Stimulated activated naive B cell treated with anti-CD40 and anti-IgM and Interleukin-4, amounts not matched to agents 10 μg/mL and 1 μg/mL and 100 μg/mL, for 72 hours (primary cell): ENCODE measurements at places on chromosomes 4 and X.
A peak's percentile ranks its signal among the peaks of the same experiment; 100 is the strongest.

- peak; percentile 4 for DNase-seq
These were observed at the start of gene SCML2 for GRCh38 chrX:18354369-18355223. Gene SCML2 (minus strand): TSS chrX:18354688. CDS start chrX:18334071, 20,617 bp downstream.

DNA sequence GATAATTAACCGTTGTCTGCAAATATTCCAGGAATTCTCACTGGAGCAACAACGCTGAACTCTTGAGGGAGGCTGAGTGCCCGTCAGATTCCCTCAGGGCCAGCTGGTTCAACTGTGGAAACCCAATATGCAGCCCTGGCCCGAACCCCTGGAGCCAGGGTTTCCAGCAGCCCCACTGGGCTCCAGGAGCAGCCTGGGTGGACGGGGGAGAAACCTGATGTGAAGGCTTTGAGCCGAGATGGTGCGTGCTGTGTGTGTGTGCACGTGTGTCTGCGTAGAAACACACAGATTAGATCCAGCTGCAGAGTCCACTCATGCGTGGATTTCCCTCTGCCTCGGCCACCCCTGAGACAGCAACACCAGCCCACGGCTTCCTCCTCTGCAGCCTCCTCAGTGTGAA is 19.4 kb upstream of the SLC25A6 start:
- DNase-seq, result no peak

DNA sequence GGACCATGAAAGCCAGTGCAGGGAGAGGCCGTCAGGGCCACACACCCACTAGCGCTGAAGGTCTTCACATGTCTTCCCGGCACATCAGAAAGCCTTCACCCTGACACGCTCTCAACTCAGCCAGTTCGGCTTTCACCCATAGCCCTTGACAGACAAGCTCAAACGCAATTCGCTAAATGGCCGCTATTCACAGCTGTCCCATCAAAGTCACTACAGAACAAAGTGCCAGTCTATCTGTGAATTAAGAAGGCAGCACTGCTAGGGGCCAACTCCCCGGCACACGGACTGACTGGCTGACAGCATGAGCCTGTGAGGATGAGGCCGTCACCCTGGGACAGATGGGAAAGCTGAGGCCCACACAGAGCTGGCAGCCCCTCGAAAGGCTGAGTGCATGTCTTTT is 45.7 kb downstream of the ACOX3 start:
- no peak for DNase-seq

DNA sequence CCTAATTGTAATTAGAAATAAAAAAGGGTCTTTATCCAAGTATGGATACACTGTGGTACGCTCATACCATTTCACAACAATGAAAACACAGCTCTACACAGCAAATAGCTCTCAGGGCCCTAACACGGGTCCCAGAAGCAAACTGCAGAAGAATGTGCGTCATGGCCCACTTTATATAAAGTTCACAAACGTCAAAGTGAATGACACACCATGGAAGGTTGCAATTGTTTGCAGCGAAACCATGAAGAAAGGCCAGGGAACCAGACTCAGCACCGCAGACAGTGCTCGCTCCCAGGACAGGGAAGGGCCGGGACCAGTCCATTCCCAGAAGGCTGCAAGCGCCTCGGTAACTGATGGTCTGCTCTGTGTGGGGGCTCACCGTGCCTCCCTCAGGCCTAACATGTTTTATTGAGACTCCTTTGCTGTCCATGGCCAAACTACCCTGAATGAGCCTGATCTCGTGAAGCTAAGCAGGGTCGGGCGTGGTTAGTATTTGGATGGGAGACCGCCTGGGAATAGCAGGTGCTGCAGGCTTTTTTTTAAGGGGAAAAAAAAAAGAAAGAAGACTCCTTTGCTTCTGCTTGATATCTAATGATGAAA is 47.8 kb downstream of the ACOX3 start:
- DNase-seq, result no peak

- DNase-seq, result no peak
These were observed 298.9 kb upstream of the PUDP start for GRCh38 chrX:7446815-7447214.

DNA sequence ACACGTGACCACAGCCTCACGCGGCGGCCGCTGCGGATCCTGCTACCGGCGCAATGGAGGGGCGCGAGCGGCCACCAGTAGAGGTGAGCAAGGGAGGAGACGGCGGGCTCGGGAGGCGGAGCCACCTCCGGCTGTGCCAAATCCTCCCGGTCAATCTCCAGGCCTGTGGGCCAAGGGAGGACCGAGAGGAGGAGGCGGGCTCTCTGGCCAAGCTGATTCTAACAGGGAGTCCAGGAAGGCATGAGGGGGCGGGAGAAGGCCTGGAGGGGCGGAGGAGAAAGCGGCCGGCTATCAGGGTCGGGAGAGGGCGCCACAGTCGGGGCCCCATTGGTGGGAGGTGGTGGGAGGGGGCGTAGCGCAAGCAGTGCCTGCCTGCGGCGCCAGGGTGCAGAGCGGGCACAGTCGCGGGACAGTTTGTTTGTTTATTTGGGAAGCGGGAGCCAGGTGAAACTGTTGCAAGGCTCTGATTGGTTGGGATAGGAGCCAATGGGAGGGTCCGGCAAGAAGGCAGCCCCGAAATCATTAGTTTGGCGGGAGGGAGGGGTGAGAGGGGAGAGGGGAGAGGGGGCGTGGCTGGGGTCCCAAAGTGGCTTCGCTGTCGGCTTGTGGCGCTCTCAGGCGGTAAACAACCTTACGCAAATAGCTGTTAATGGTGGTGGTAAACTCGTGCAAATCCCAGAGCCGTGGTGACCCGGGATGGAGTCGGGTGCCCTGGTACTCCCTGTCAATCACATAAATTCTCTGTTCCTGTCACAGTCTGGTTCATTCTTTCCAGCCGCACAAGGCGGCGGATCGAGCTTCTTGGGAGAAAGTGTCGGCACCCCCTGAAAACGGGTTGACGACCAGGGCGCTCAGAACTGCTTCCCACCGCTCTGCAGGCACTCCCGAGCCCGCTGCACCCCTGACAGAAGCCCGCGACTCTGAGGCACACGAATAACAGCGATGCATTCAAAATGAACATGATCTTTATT is at the start of gene IRS4:
Gene IRS4, minus strand, starts transcription at position 55 of the 971 bp plus-strand sequence.
- no peak for DNase-seq
